ENCODE measurements at places on chromosomes 1 and 21. TPM values are rescaled to one million over a fixed set of nuclear protein-coding genes. Genes with fewer than 3 reads are reported as not detected.

Gene RIMS3
- total RNA-seq: 19.9 TPM

Gene SEC16B
- total RNA-seq: 0.92 TPM

Gene LBR
- total RNA-seq: 66.0 TPM

Gene CD48
- 0.37 TPM for total RNA-seq

Gene CLDN14
- not detected for total RNA-seq

Data from WTC11 (cell line).